ENCODE measurements at places on chromosomes 3 and 15. TPM values are rescaled to one million over a fixed set of nuclear protein-coding genes. Genes with fewer than 3 reads are reported as not detected.

GRCh38 chr15:50167110-50167509 lies 14.9 kb upstream of the SLC27A2 start:
- no peak for DNase-seq

DNA sequence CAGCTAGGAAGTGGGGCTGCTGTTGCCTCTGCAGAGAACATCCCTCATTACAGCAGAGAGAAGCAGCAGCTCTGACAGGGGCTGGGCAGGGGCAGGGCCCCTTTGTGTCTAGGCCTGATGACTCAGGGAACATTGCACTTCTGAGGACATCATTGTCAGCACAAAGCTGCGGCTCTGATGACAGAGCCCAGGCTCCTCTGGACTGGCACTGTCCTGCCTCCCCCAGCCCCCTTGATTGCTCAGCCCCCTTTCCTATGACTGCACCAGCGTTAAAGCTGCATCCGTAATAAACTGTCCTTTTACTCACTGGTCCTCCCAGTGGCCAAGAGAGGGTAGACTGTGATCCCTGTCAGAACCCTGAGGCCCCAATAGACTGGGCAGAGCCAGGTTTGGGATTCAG lies 18.3 kb downstream of the TRH start:
- DNase-seq: no peak

DNA sequence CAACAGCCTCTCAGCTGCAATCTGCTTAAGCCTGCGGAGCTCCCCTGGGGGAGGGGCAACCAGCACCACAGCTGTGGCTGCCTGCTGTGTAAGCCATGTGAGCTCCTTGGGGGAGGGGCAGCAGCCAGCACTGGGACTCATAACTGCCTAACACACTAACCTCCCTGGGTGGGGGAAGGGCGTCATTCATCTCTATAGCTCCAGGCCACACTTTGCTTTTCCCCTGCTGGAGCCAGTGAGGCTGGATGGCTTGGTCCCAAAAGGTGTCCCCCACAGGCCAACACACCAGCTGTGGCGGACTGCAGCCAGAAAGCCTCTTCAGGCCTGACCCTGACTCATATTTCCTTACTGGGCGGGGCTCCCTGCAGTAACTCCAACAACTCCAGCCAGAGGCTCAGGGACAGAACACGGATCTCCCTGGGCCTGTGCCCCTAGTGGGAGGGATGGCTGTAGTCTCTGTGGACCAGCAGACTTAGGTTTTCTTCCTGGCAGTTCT lies 129.8 kb downstream of the PPM1L start:
- DNase-seq: no peak

DNA sequence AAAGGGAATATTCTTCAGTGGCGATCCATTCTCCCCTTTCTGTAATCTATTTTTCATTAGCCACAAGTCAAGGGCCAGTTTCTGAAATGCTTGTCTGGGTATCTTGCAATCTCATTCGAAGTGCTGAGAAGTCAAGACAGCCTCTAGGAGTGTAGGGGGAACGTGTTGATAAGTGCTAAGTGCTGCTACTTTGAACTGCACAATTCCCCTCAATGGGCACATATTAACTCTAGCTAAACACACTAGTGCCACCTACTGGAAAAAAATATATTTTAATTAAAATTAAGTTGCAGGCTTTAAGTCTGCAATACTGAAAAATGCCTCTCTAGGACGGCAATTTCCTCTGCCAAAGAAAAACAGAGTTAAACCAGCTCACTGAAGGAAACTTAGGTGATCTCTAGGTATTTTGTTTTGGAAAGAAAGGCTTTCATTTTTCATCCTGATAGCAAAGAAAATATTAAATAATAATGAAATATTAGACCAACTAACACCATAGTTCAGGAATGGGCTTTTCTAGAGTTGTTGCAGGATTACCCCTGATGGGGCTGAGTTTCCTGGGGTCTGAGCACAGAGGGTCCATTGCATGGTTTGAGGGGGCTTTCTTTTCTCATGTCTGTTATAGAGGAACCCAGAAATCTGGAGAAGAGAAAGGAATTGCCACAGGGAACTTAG lies 181.9 kb upstream of the KBTBD8 start:
- no peak for DNase-seq

DNA sequence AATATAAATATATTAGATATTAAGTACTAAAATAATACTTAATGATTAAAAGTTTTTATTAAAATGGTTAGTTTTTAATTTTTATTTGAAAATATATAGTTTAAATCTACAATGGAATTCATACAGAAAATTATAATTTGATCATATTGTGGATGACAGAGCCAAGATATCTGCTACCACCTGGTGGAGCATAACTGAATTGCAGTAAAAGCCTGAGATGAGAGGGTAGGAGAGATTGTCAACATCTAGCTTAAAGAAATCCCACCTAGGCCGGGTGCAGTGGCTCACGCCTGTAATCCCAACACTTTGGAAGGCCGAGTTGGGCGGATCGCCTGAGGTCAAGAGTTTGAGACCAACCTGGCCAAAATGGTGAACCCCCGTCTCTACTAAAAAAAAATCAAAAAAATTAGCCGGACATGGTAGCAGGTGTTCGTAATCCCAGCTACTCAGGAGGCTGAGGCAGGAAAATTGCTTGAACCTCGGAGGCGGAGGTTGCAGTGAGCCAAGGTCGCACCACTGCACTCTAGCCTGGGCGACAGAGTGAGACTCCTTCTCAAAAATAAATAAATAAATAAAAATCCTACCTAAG lies 25.1 kb upstream of the CSTA start:
- DNase-seq: no peak

- no peak for DNase-seq
Observed at GRCh38 chr3:23885210-23885609, 31.6 kb downstream of the NKIRAS1 start.

GRCh38 chr3:45760878-45761711 lies 35.2 kb downstream of the SLC6A20 start:
- DNase-seq: no peak

DNA sequence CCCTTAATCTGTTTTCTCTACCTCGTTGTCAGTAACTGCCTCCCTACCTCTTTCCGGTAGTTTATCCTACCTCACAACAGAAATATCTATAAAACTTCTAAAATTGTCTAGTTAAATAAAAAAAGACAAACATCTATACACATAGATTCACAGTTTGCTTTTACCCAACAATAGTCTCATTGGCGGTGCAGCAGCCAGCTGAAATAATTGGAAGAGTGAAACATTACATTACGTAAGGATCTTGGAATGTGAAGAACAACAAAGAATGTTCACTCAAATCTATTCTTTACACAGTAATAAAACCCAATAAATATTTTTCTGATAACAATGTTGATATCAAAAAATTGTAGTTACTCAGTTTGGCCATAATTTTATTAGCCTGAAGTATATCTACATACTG lies 115.5 kb upstream of the ARPP21 start:
- no peak for DNase-seq

GRCh38 chr15:48913141-48913540 lies 35.2 kb downstream of the EID1 start:
- DNase-seq: no peak

TERC gene
- total RNA-seq: 54.1 TPM

Data from omental fat pad (tissue), 4 donors.